ENCODE measurements at places on chromosomes 3 and 15. TPM values are rescaled to one million over a fixed set of nuclear protein-coding genes. Genes with fewer than 3 reads are reported as not detected.

LRRC15 gene
- total RNA-seq: 0.15 TPM

LNP1 gene
- total RNA-seq: 0.88 TPM

ACAA1 gene
- total RNA-seq: 52.8 TPM

CLSTN2 gene
- 0.06 TPM for total RNA-seq

CCDC39 gene
- total RNA-seq: not detected

FRMD5 gene
- total RNA-seq: 3.9 TPM

CFAP92 gene
- 0.05 TPM for total RNA-seq

CHCHD4 gene
- 41.9 TPM for total RNA-seq

IMP3 gene
- 121 TPM for total RNA-seq

ZBBX gene
- total RNA-seq: not detected

TEX264 gene
- total RNA-seq: 70.4 TPM

MESP1 gene
- total RNA-seq: 7.2 TPM

KCNMB2 gene
- total RNA-seq: not detected

STRIT1 gene
- total RNA-seq: not detected

CAND2 gene
- 0.26 TPM for total RNA-seq

TBC1D23 gene
- 12.0 TPM for total RNA-seq

CPLX3 gene
- not detected for total RNA-seq

ZNF280D gene
- total RNA-seq: 14.7 TPM

FAM81A gene
- total RNA-seq: 17.3 TPM

OR5K2 gene
- not detected for total RNA-seq

UACA gene
- total RNA-seq: 68.4 TPM

CHRD gene
- 0.12 TPM for total RNA-seq

LRRC2 gene
- total RNA-seq: not detected

GOLGA8H gene
- total RNA-seq: 2.7 TPM

LIPC gene
- total RNA-seq: 0.16 TPM

HAPLN3 gene
- 40.0 TPM for total RNA-seq

ANKUB1 gene
- not detected for total RNA-seq

Measured in A549 treated with DMSO at 1 μM for 4 hours (cell line).